Vagina (tissue), 2 donors: ENCODE measurements at places on chromosomes 5 and 9.

GRCh38 chr5:37002176-37002751 lies 125.7 kb downstream of the NIPBL start:
- H3K4me3 ChIP-seq, result no peak overlapping the region
- H3K27me3 ChIP-seq, result no peaks in the 10 kb centered on the region
- no peak overlapping the region for H3K27ac ChIP-seq

- no peak for DNase-seq
- H3K4me1 ChIP-seq, result no peaks in the 10 kb centered on the region
- no peaks in the 10 kb centered on the region for H3K36me3 ChIP-seq
- H3K27me3 ChIP-seq, result no peaks in the 10 kb centered on the region
Measured at GRCh38 chr5:174073122-174073660, 27.7 kb downstream of the NSG2 start.

DNA sequence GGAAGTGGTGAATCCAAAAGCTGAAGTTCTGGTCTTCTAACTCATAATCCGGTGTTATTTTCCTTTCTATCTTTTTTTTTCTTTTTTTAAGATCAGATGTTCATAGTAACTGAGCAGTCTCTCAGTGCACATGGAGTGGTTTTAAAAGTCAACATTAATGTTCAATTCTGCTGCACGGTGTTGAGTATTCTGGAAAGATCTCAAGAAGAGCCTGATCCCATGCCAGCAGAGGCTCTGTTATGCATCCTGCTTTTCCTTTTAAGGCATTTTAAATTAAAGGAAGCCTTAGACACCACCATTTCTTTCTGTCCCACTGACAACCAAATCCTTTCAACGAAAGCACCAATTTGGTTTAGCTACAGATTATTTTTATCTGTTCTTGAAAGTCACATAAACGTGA lies 33.4 kb downstream of the SEMA5A start:
- H3K4me3 ChIP-seq, result no peak overlapping the region
- no peak overlapping the region for H3K27ac ChIP-seq
- no peaks in the 10 kb centered on the region for H3K27me3 ChIP-seq
- no peaks in the 10 kb centered on the region for H3K36me3 ChIP-seq
- no peaks in the 10 kb centered on the region for H3K4me1 ChIP-seq
- no peak for DNase-seq

GRCh38 chr9:113589890-113590289 lies 126.4 kb downstream of the RGS3 start:
- H3K36me3 ChIP-seq, result no peaks in the 10 kb centered on the region
- no peak for DNase-seq
- H3K4me3 ChIP-seq, result no peak overlapping the region
- H3K27ac ChIP-seq, result no peak overlapping the region
- H3K4me1 ChIP-seq, result peaks cover 43% of the 10 kb centered on the region
- H3K27me3 ChIP-seq, result no peaks in the 10 kb centered on the region

DNA sequence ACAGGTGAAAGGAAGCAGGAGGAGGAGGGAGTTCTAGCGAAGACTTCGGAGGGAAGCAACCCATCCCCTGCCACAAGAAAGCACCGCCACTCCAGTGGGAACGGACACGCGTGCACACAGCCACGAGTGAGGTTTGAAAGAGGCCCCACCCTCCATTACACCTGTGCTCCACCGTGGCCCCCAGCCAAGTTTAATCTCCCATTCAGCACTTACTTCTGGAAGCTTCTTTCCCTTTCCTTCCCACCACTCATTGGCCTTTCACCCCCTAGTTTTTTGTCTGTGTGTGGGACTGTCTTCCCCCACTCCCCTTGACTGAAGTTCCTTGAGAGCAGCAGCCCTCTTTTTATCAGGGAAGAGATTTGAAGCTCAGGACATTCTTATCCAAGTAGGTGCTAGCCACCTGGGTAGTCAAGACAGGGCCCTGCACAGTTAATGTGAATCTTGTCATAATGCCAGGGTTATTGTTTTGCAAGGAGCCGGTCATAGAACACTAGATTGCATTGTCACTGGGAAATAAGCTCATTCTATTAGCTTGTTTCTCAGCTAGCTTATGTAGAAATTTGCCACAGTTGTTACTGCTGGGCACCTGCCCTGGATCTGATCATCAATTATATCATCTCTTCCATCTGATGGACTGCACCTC lies 256.0 kb downstream of the DOCK8 start:
- H3K4me3 ChIP-seq, result peak overlapping the region; percentile 36
- peak overlapping the region; percentile 17 for H3K27ac ChIP-seq
- no peaks in the 10 kb centered on the region for H3K27me3 ChIP-seq
- DNase-seq, result no peak

GRCh38 chr9:109098960-109099308 lies 20.8 kb downstream of the TMEM245 start:
- no peak for DNase-seq
- peak overlapping the region; percentile 60 for H3K27ac ChIP-seq
- H3K36me3 ChIP-seq, result peaks cover 10% of the 10 kb centered on the region

GRCh38 chr5:19862711-19863110 lies 125.3 kb downstream of the CDH18 start:
- H3K4me1 ChIP-seq, result no peaks in the 10 kb centered on the region
- no peaks in the 10 kb centered on the region for H3K36me3 ChIP-seq

DNA sequence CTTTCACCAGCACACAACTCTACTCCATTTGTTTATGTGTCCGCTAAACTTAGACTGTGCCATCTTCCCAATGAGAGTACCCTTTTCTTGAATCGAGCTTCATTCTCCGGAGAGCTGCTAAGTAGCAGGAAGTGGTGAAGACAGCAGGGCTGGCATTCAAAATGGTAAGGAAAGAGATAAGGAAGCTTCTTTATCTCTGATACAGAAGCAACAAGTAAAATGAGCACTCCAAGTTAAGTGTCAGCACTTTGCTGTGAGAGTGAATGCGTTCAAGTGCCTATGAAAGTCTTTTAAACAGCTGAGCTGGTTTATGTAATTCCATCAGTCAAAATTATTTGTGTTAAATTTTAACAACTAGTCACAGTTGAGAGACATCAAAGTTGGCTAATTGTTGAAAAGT lies 386.8 kb upstream of the PTPRD start:
- H3K4me1 ChIP-seq, result no peaks in the 10 kb centered on the region
- no peak overlapping the region for H3K4me3 ChIP-seq
- no peaks in the 10 kb centered on the region for H3K36me3 ChIP-seq
- DNase-seq, result no peak
- H3K27ac ChIP-seq, result no peak overlapping the region

DNA sequence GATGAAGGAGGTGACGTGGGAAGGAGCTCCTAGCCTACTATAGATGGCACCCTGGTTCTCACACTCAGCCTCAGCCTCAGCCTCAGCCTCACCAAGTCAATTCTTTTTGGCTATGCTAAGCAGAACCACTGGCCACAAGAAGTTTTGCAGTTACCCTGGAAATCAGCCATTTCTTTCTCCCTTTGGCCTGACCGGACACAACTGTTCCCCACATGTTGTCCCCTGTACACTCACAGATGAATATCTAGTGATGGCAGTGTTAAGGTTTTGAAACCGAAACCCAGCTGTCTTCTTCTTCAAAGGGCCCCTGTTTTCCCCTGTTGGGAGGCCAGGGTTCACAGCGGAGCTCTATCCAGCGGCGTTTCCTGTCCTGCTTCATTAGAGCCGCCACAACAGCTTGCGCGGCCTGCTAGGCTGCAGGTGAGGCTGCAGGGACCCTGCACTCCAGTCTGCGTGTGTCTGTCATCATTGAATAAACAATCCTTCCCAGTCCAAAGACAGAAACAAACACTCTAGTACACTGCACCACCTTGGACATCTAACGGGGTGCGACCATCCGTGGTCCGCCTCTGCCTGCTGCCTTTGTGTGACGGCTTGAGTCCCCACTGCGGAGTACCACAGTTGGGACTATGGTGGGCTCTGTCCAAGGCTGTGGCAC lies 250.5 kb downstream of the DENND1A start:
- peaks cover 16% of the 10 kb centered on the region for H3K4me1 ChIP-seq
- H3K36me3 ChIP-seq, result no peaks in the 10 kb centered on the region
- no peak overlapping the region for H3K4me3 ChIP-seq
- no peaks in the 10 kb centered on the region for H3K27me3 ChIP-seq

- no peaks in the 10 kb centered on the region for H3K36me3 ChIP-seq
- no peaks in the 10 kb centered on the region for H3K4me1 ChIP-seq
- no peak overlapping the region for H3K4me3 ChIP-seq
- H3K27ac ChIP-seq, result no peak overlapping the region
- no peaks in the 10 kb centered on the region for H3K27me3 ChIP-seq
Measured at GRCh38 chr5:7814816-7815215, 36.1 kb downstream of the CFAP90 start.

- no peak overlapping the region for H3K4me3 ChIP-seq
- H3K36me3 ChIP-seq, result no peaks in the 10 kb centered on the region
- no peak overlapping the region for H3K27ac ChIP-seq
- no peaks in the 10 kb centered on the region for H3K27me3 ChIP-seq
Measured at GRCh38 chr9:75389101-75389500, 300.8 kb downstream of the OSTF1 start.

DNA sequence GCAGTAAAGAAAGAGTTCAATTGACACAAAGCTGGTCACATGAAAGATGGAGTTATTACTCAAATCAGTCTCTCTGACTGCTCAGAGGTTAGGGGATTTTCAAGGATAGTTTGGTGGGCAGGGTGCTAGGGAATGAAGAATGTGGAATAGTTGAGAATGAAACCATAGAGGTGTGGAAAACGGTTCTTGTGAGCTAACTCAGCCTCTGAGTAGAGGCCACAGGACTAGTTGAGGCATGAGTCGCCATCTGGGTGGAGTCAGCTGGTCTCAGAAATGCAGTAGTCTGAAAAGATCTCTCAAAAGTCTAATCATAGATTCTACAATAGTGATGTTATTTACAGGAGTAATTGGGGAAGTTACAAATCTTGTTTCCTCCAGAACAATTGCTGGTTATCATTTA lies 178.9 kb upstream of the SPEF2 start:
- H3K36me3 ChIP-seq, result no peaks in the 10 kb centered on the region
- no peaks in the 10 kb centered on the region for H3K4me1 ChIP-seq
- H3K4me3 ChIP-seq, result no peak overlapping the region
- H3K27me3 ChIP-seq, result no peaks in the 10 kb centered on the region
- no peak overlapping the region for H3K27ac ChIP-seq
- no peak for DNase-seq

DNA sequence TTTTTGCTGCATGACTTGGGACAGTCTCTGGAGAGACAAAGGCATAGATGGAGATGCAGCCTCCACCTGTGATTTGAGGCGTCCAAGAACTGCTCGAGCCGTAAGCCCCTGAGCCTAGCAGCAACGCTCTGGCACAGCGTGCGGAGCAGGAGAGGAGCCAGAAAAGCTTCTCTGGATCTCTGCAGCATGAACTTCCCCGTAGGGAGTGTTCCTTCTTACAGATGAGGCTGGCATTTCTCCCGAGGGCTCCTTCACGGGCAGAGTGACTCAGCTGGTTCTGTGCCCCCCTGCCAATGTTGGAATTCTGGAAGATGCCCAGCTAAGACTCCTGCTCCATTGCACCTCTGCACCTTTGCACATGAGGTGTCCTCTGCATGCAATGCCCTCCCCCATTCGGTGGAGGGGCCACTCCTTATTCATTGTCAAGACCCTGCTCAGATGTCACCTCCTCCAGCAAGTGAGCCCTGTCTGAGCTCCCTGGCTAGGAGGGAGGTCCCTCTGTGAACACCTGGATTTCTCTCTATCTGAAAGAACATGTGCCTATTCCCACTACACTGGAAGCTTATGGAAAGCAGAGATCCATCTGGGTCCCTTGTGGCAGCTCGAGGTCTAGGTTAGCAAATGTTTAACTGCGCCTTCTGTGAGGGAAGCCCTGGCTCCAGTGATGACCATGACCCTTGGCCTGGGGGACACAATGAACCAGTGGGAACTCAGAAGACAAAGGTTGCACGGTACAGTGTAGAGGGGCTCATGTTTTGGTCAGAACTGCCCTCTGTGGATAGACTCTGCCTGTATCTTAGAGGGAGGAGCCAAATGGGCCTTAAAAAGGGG lies 39.6 kb downstream of the SH3PXD2B start:
- no peak overlapping the region for H3K4me3 ChIP-seq
- H3K4me1 ChIP-seq, result peaks cover 89% of the 10 kb centered on the region
- H3K27ac ChIP-seq, result peak overlapping the region; percentile 98
- H3K27me3 ChIP-seq, result no peaks in the 10 kb centered on the region

DNA sequence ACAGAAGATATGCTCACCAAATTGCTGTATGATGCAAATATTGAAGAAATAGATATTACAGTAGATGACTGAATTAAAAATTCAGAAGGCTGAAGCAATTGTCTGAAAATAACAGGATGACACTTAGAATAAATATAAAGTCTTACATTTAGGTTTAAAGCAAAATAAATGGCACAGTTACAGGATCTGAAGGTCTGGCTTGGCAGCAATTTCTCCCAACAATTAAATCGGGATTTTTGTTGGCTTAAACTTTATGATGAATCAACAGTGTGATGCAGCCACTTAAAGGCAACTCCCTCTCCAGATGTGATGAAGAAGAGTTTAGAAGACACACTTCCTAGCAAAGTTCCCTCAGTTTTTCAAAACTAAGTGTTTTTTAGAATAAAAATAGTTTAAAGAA lies 80.5 kb downstream of the NREP start:
- no peak overlapping the region for H3K27ac ChIP-seq
- no peak overlapping the region for H3K4me3 ChIP-seq
- H3K27me3 ChIP-seq, result no peaks in the 10 kb centered on the region
- H3K4me1 ChIP-seq, result peaks cover 13% of the 10 kb centered on the region

DNA sequence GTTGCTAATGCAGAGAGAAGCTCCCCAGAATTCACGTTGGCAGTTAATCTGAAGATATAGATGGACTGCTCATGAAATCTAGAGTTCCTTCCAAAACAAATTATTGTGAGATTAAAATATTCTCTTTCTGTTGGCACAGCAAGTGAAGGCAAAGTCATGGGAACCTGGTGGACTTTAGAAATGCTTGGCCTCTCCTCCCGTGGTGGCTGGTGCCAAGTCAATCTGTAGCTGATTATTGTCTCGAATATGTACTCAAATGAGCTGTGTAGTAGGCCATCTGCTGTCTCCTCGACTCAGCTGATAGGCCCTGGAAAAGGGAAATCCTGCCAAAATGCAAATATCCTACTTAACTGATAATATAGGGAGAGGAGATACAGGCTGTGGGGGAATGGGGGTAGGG lies 69.3 kb downstream of the DAPK1 start:
- no peak overlapping the region for H3K4me3 ChIP-seq
- H3K36me3 ChIP-seq, result no peaks in the 10 kb centered on the region
- peaks cover 20% of the 10 kb centered on the region for H3K4me1 ChIP-seq

- no peaks in the 10 kb centered on the region for H3K36me3 ChIP-seq
- no peaks in the 10 kb centered on the region for H3K27me3 ChIP-seq
- no peak for DNase-seq
- no peak overlapping the region for H3K27ac ChIP-seq
Measured at GRCh38 chr5:19498852-19499251, 489.1 kb downstream of the CDH18 start.

GRCh38 chr9:92146610-92147009 lies 31.4 kb upstream of the SPTLC1 start:
- no peak for DNase-seq
- H3K27me3 ChIP-seq, result no peaks in the 10 kb centered on the region
- peak overlapping the region; percentile 76 for H3K27ac ChIP-seq
- no peaks in the 10 kb centered on the region for H3K36me3 ChIP-seq
- H3K4me3 ChIP-seq, result peak overlapping the region; percentile 9
- peaks cover 30% of the 10 kb centered on the region for H3K4me1 ChIP-seq

DNA sequence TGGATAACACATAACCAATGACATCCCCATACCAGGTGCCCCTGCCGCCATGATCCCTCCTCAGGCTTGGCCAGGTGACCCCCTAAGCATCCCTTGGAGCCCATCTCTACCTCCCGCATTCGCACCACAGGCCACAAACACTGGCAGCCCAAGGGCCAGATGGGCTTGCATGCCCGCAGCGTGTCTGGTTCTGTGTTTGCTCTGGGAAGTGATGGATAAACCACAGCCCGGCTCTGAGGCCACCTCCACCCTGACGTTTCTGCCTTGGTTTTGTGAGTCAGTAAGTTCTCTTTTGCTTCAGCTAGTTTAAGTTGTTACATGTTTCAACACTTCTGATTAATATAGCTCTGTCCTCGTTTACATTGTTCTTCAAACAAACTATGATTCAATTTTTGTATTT lies 172.4 kb upstream of the PHYKPL start:
- H3K27ac ChIP-seq, result no peak overlapping the region
- no peak overlapping the region for H3K4me3 ChIP-seq
- no peak for DNase-seq
